NCI-H226 (cell line): ENCODE measurements at places on chromosomes 7 and 10.

- DNase-seq = no peak
Measured at GRCh38 chr10:71970869-71971268, 6.7 kb downstream of the CHST3 start.

- no peak for DNase-seq
Measured at GRCh38 chr7:7354674-7355073, 172.3 kb downstream of the C1GALT1 start.

DNA sequence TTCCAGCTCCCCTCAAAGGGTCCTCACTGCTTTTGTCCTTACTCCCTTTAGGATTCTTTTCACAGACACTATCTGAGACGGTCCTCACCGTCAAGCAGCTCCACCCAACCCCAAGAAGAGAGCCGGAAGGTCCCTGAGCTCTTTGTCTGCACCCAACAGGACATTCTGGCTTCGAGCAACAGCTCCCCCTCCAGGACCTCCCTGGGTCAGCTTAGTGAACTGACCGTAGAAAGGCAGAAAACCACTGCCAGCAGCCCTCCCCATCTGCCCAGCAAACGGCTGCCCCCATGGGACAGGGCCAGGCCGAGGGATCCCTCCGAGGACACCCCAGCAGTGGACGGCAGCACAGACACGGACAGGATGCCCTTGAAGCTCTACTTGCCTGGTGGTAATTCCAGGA is 19.9 kb downstream of the MINDY4 start:
- DNase-seq = no peak

DNA sequence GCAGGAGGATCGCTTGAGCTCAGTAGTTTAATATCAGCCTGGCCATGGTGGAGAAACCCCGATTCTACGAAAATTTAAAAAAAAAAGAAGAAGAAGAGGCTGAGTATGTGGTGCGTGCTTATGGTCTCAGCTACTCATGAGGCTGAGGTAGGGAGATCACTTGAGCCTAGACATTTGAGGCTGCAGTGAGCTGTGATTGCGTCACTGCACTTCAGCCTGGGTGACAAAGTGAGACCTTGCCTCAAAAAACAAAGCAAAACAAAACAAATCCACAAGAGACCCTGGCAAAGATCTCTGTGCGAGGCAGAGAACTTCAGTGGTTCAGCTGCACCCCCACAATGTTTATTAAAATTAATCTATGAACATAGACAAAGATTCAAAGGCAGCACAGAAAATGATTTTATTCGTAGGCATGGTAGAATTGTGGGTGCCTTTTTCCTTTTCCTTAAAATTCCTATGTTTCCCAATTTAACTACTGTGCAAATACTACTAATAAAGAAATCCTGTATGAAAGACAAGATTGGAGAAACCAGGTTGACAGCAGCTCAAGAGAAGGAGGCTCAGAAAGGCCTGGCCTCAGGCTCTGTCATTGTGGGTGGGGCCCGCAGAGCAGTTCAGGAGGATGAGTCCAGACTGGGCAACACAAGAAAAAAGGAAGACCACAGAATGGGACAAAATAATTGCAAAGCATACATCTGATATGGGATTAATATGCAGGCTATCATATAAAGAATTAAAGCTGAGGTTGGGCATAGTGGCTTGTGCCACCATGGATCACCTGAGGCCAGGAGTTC is 24.5 kb upstream of the PURB start:
- DNase-seq = no peak

GRCh38 chr7:36986948-36987724 is 262.8 kb upstream of the AOAH start:
- no peak for DNase-seq

- DNase-seq = no peak
Measured at GRCh38 chr7:16944936-16945335, 63.2 kb upstream of the AGR3 start.

- DNase-seq = no peak
Measured at GRCh38 chr10:104076743-104077160, 8.9 kb downstream of the COL17A1 start.

GRCh38 chr7:2242541-2243429 is 759 bp downstream of the NUDT1 start:
- DNase-seq = peak; percentile 35

DNA sequence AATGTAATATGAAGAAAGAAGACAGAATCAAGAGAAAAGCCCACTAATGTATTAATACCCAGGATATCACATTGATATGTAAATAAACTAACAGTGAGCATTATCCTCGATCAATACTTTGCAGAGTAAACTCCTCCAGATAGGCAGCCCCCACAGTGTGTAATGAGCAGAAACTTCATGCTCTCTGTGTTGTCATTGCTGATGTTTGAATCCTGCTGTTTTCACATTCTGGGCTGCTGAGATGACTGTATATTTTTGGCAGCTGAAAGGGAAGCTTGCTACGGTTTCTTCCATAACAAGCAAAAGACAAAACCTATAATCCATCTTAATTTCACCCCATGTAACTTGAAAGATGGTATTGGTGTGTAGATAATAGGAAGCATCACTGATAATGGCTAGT is 15.3 kb upstream of the THSD7A start:
- DNase-seq = no peak

DNA sequence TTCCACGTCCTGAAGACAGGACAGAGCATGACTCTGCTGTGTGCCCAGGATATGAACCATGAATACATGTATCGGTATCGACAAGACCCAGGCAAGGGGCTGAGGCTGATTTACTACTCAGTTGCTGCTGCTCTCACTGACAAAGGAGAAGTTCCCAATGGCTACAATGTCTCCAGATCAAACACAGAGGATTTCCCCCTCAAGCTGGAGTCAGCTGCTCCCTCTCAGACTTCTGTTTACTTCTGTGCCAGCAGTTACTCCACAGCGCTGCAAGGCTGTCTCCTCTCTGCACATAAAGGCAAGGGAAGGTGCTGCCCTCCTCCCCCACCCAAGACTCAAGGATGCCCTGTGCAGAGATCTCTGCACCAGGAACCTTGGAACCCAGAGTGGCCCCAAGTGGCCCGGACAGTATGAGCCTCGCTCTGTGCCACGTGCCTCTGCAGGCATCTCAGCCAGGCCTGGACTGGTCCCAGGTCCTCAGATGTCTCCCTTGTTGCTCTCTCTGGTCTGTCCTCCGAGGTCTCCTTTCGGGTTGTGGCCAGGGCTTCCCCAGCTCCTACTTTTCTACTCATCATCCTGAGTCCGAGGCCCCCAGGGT is 230.3 kb upstream of the PRSS58 start:
- DNase-seq = no peak

DNA sequence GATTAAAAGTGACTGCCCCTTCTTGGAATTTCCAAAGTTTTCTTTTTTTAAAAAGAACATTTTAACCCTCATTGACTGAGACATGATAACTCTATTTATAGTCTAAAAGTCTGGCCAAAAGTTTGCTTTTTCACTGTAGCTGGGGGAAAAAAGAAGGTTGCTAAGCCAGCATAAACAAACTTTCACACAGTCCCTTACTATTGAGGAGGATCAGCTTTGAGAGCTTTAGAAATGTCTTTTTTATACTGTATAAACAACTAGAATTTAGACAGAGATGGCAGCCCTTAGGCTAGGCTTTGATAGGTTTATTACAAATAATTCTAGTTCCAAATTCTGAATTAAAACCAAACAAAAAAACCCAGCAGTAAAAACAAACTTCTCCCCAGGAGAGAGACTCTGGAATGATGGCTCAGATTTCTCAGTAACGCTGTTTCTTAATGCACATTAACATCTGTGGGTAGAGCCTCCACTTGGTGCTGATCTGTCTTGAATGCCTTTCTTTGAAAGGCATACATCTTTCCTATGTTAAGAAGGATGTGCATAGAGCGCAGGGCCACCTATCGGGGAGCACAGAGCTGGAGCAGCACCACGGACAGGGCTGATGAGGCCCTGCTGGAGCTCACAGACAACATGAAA is 100.9 kb upstream of the PDLIM1 start:
- DNase-seq = no peak

- no peak for DNase-seq
Measured at GRCh38 chr10:51604579-51604978, 94.8 kb downstream of the CSTF2T start.

- DNase-seq = no peak
Measured at GRCh38 chr7:155867734-155868400, 55.6 kb upstream of the SHH start.

- no peak for DNase-seq
Measured at GRCh38 chr7:142488842-142489241, 231.0 kb upstream of the PRSS58 start.

- peak; percentile 68 for DNase-seq
Measured at GRCh38 chr10:62732841-62733653, 71.5 kb upstream of the ADO start.

GRCh38 chr10:6200440-6200733 is 2.3 kb upstream of the PFKFB3 start:
- no peak for DNase-seq

- DNase-seq = no peak
Measured at GRCh38 chr7:90178166-90178565, 23.9 kb downstream of the STEAP1 start.

DNA sequence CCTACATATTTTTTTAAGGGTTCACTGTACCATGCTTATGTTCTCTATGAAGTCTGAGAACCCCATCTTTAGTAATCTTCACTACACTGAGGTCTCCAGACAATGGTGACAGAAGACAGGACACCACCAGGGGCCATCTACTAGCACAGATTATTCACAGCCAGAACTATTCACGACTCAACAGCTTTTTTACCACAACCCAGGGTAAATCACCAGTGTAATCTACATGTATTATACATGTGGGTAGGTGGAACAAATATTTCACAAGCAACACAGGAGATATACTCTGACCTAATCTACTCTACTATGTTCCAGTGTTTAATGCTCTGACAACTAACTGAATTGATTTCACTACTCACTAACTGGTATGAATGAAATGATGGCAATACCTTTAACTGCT is 136.1 kb downstream of the ELMO1 start:
- DNase-seq = no peak

GRCh38 chr7:44291066-44291732 is 34.2 kb downstream of the CAMK2B start:
- DNase-seq = peak; percentile 99

DNA sequence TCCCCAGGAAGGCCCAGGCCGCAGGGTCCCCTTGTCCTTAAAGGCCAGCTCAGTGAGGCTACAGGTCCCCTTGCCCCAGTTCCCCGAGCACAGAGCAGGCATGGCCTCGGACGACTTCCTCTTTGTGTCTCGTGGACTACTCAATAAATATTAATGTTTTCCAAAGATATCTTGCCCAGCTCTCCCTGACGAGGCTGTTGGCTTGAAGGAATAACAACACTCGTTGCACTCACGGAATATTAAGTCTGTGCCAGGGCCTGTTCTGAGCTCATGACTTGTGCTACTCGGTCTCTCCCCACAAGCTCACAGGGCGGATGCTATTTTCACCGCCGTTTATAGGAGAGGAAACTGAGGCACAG is 68.2 kb downstream of the CUX1 start:
- DNase-seq = no peak

DNA sequence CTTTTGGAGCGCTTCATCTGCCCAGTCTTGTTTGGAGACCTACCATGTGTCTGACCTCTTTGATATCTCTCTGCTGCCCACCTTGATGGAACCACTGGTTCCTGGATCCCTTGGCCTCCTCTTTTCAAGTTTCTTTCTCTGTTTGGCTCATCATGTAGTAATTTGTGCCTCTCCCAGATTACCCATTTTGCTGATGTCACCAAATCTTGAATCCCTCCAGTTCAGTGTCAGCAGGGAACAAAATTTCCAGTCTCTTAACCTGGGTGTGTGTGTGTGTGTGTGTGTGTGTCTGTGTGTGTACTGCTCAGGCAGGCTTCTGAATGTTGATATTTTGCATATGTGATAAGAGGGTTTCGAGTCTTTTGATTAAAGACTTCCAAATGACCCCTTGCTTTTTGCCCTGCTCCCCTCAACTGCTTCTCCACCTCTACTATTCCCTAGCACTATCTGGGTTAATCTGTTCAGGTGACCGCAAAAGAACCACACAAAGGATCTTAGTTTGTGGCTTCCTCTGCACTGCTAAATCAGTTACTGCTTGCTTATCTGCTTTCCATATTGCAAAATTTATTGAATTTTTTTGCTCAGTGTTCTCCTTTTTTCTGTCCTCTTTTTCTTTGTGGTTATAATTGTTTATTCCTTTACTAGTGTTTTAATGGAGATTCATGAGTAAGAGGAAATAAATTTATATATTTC is 25.7 kb downstream of the MYO3A start:
- DNase-seq = no peak

DNA sequence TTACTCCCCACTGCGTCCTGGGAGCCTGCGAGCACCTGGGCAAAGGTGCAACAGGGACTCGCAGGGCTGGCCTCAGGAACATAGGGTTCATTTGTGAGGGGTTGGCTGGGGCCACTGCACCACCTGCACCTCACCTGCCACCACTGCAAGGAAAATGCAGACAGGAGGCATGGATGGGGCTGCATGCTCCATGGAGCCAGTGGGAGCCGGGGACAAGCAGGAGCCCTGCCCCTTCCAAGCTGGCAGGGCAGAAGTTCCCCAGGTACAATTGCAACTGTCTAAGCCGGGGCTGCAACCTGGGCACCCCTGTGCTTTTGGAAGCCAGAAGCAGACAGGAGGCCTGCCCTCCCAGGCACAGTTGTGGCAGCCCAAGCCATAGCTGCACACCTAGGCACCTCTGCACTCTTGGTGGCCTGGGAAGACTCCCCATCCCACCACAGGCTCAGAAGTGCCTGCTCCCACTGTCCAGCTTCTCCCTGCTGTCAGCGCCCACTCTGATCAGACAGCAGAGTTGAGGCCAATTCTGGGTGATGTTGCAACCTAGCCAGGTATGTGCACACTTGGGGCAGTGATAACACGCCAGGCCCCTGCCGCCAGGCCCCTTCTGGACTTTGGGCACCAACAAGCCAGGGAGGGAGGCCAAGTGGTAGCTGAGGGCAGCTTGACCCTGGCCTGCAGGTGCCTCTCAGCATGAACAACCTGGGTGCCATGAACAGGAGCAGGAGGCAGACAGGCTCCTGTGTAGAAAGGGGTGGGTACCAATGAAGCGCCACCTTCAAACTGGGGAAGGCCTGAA is 58.2 kb downstream of the TMEM106B start:
- DNase-seq = no peak

DNA sequence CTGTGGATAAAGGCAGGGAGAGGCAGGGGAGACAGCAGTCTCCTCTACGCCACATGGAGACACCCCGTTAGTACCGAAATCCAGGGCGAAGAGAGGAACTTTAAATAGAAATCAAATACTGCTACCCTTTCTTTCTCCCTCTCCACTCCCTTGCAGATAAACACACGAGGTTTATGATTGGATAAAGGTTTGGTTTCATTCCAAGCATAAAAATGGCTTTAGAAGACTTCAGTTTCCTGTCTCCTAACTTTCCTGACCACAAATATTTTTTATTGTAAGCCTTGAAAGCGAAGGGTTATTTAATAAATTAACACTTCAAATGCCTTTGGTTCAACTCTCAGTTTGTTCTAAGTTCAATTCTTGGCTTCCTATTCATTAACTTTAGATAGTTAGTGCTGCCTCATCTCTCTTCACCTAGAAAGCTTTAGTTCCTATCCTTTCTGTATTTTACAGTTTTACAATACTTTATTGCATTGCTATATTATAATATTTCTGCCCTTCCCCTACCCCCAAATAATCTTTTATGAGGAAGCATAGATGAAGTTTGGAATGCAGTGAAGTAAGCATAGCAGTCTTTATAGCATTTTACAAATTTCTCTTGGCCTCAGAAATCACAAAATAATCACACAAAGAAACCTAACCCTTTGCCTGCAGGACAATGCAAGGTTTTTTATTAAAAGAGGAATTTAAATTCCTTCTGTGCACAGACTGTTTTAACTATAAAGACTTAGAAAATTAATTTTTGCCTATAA is 31.5 kb upstream of the ARID5B start:
- DNase-seq = peak; percentile 60
